Suppressor macrophage treated with lipopolysaccharide for 1 hour (primary cell): ENCODE measurements at places on chromosomes 12 and 14.

GRCh38 chr12:13242936-13243335 is 46.4 kb downstream of the EMP1 start:
- peak; percentile 63 for DNase-seq

DNA sequence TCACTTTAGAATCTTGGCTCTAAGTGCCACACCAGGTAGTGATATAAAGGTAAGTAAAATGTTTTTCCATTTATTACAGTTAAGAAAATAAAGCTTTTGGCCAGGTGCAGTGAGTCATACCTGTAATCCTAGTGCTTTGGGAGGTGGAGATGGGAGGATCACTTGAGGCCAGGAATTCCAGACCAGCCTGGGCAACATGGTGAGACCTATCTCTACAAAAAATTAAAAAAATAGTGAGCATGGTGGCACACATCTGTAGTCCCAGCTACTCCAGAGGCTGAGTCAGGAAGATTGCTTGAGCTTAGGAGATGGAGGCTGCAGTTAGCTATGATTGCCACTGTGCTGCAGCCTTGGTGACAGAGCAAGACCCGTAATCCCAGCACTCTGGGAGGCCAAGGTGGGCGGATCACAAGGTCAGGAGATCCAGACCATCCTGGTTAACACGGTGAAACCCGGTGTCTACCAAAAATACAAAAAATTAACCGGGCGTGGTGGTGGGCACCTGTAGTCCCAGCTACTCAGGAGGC is 5.0 kb downstream of the FANCM start:
- DNase-seq = no peak

GRCh38 chr12:26595806-26596205 is 237.2 kb downstream of the ITPR2 start:
- DNase-seq = no peak

- no peak for DNase-seq
These were observed 14.6 kb downstream of the HEATR5A start for GRCh38 chr14:31405599-31406232.

DNA sequence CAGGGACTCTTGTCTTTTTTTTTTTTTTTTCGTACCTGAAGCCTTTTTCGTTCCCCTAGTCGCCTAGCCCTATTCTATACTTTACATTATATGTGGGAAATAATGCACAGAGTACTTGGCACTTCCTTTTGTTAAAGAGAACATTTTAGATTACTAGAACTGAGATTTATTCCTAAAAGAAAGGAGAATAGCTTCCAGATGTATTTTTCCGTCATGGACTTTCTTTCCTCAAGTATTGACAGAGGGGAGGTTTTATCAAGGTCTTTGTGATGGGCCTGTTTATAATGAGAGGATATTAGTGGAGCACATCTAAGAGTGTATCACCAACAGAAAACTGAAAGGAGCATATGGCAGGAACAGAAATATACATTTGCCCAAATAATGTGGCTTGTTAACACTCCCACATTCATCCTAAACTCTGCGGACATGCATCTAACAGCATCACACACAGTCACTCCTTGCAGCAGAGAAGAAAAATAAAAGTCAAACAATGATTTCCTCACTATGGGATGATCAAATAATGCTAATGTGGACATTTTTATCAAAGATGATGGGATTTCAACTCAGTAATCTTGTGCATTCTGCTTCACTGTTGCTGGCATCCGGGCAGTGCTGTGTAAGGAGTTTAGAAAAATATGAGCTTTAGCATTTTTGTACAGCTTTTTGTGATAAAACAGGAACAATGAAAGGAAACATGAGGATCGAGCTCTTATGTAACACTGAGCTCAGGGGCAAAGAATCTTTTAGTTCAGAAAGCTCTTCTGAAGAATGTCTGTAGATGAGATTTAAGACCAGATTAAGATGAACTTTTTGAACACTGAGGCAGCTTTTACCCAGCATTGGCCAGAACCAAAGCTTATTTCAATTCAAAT is 183.1 kb downstream of the EGLN3 start:
- no peak for DNase-seq
